ENCODE measurements at places on chromosomes 5 and 9.

DNA sequence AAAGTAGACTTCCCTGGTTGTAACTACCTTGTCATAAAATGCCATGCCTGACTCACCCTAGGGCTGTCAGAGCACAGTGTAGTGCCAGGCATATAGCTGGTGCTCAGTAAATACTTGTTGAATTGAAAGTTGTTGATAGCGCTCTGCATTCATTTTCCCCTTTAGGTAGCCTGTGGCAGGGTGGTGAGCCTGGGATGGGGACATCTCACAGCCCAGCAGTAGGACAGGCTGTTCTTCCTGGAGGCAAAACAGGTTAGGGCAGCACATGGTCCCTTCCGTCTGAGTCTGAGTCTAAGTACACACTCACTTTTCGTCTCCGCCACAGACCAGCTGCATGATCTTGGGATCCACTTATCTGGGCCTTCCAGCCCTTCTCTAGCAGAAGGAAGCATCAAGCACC, 401.9 kb downstream of the ZSWIM6 start:
- no peak for DNase-seq

DNA sequence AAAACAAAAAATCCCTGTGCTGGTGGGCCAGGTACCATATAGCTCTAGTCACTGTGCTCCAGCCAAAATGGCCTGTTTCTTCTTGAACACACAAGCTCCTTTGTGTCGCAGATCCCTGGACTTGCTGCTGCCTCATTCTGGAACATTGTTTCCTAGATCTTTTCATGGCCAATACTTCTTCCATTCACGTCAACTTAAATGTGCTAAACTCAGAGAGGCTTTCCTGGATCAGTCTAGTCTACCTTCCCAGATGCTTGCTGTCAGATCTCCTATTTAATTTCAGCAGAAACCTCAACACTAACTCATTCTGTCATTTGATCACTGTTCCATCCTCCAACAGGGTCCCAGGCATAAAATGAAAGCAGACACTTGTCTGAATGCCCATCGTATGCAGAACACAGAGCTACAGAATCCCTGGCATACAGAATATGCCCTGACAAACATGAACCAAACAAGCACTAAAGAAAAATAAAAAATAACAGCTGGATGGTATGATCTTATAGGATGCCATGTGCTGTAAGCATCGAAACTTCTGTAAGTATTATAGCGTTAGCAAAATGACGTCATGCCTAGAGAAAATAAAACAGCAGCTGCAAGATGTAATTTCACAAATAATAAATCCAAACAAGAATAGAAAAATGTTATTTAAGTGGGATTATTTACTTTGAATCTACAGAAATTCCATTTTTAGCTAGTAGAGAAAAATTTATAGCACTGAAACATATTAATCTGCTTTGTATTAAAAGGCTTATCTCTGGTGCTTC, 403.7 kb upstream of the DAP start:
- DNase-seq: no peak

DNA sequence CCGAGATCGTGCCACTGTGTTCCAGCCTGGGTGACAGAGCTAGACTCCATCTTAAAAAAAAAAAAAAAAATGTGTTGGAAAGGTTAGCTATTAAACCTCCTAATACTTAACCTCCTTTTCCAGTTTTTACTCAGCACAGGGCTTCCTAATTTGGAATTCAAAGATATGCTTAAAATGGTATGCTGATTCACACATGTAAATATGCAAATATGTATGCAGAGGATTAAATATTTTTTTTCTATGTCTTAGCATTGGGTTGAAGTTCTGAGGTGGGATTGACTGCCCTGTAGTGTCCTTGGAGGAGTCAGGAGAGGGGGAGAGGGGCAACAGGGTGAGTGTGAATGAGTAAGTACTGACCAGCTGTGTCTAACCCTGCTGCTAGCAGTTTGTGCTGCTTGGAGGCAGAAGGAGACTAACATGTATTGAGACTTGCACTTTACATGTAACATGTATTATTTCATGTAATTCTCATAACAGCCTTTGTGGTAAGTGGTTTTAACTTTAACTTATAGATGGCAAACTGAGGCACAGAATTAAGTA, 63.2 kb downstream of the SLC44A1 start:
- no peak for DNase-seq

DNA sequence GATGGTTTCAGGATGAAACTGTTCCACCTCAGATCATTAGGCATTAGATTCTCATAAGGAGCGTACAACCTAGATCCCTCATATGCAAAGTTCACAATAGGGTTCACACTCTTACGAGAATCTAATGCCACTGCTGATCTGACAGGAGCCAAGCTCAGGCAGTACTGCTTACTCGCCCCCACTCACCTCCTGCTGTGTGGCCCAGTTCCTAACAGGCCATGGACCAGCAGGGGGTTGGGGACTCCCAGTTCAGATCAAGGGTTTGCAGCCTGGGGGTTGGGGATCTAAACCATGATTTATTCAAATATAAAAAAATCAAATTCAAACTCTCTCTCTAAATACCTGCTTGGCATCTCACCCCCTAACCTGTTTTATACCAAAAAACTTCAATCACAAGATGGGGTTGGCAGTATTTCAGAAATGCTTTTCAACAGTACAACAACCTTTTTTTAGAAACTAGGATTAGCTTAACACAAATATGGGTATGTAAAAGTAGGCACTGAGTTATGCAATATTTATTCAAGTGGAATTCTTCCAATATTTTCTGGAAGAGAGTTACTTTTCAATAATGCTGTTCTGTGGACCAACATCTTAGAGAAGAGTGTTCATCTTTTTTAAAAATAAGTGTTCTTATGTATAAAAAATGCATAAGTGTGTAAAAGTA, 30.1 kb upstream of the SLC12A2 start:
- DNase-seq: no peak

GRCh38 chr9:106860721-106861639, 2.0 kb upstream of the ZNF462 start:
- no peak for DNase-seq

All from GM18507 (cell line).